ENCODE measurements at places on chromosomes 4 and X.
A peak's percentile ranks its signal among the peaks of the same experiment; 100 is the strongest.

- DNase-seq = no peak
Measured at GRCh38 chr4:155705664-155706063, 39.0 kb downstream of the GUCY1A1 start.

GRCh38 chr4:4408576-4409335 is 21.9 kb downstream of the NSG1 start:
- no peak for DNase-seq

DNA sequence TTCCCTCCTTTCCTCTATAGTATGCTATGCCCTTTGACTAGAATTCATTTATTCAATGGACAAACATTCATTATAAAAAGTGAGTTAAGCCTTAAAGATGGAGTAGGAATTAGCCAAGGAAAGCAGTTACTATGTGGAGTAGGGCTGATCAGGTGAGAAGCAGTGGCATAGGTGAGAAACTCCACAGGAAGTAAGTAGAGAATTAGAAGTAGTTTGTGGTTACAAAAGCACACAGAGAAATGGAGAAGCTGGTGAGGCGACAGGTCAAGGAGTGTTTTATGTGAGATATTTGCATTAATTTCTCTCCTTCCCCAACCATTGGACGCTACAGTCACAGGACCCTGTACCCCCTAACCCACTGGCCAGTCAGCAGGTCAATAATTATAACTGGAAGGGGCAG is 30.6 kb downstream of the SETD7 start:
- no peak for DNase-seq

DNA sequence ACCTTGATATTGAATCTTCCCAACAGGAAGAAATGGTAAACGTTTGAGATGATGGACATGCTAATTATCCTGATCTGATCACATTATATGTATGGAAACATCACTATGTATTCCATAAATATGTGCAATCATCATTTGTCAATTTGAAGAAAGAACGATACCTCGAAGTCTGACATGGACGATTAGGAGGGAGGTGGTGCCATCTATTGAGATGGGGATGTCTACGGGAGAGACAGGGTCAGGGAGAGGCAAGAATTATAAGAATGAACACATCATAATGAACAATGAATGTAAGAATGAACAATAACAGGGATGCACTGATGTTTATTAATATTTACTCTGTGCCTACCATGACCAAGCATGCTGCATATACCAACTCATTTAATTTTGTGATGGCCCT is 93.7 kb upstream of the SOD3 start:
- DNase-seq = no peak

DNA sequence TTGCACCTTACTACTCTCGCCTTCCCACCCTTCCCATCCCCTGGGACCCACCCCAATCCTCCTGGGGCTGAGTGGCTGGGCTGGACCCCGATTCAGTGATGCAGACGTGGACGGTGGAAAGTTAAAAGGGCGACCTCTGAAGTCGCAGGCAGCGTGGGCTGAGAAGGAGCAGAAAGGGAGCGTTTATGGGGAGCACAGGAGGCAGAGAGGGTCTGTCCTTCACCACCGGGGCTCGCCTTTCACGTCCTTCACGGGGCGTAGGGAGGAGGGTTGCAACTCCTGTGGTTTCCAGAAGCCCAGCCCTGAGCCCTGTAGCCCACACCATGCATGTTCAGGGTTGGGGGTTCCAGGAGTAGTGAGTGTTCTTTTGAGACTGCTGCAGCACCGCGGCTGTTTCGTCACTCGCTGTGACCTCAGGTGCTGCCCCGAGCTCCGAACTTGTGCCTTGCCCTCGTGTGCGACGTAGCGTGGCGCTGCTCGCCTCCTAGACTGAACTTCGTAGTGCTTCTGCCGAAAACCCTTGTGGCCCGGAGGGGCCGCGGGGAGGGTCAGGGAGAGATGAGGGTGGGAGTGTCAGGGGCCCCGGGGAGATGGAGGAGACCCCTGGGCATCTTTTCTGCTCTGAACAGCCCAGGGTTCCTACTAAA is 1.6 kb downstream of the NHS start:
- DNase-seq = no peak

GRCh38 chr4:124435274-124435950 is 277.1 kb downstream of the ANKRD50 start:
- no peak for DNase-seq

DNA sequence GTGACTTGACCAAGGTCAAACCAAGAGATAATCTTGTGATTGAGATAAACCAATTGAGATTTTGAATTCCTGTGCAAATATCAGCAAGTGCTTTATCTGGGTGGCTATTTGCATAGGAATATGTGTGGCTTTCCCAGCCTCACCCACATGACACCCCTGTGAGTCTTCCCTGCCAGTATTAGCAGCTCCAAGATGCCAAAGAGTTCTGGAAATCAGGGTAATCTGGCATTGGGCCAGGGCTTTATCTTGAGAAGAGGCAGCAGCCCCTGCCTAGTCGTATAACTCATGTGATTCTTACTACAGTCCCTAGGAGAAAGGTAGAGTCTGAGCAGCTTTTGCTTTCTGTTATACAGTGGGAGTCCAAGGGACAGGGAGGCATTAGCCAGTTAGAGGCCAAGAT is 87.7 kb downstream of the RLIM start:
- DNase-seq = no peak

GRCh38 chr4:170589597-170590191 is 499.9 kb upstream of the AADAT start:
- peak; percentile 1 for DNase-seq

DNA sequence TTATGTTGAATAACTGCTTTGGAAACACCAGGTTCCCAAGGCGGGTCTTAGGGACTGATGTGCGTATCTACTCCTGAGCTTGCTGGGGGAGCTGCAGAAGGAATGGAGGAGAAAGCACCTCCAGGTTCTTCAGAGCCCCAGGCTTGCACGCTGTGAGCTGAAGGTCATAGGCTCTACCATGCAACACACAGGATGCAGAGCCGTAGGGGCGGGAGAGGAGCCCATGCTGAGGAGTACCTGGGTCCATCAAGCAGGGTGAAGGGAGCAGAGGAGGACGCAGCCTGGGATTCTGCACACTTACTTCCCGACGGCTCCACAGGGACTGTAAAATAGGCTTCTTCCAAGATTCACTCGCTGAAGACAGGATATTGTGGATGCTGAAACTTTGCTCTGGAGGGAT is 426.5 kb upstream of the FRG1 start:
- no peak for DNase-seq

GRCh38 chr4:101418055-101418454 is 70.7 kb upstream of the PPP3CA start:
- peak; percentile 83 for DNase-seq

- DNase-seq = no peak
Measured at GRCh38 chr4:126071346-126072333, 756.9 kb downstream of the FAT4 start.

DNA sequence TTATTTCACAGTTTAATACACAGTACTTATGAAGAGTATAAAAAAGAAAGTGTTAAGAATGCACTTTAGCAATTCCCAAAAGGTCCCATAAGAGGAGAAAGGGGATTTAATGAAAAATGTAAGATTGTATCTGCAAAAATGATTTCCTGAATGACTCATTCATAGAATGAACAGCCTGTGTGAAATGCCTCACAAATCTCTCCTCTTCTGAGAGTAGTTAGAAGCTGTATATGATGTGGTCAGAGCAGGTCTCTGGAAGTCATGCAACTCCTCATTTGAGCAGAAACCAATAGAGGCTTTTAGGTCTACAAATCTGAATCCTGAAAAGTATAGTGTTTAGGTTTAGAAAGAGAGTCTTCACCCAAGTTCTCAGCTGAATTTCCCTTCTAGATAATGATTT is 381.3 kb upstream of the INTU start:
- peak; percentile 41 for DNase-seq

GRCh38 chr4:166065324-166065723 is 192.3 kb downstream of the TLL1 start:
- DNase-seq = no peak

GRCh38 chr4:32986236-32986635 is 2266.1 kb downstream of the PCDH7 start:
- no peak for DNase-seq

DNA sequence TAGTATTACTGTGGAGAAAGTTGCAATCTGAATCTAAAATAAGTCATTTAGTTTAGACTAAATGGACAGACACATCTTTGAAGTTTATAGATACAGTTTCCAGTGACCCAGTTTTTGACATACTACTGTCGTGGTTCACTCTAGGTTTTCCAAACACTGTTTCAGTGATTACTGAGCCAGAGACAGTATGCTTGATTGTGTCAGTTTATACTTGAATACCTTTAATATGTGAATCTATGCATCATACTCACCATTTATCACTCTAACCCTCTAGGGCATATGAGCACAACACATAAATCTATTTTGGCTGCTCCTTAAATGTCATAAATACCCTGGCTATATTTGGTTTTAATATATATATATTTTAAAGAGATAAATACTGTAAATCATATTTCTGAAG is 173.5 kb downstream of the GRID2 start:
- no peak for DNase-seq

GRCh38 chr4:83335701-83336100 is 1.1 kb upstream of the HPSE start:
- DNase-seq = no peak

GRCh38 chrX:276581-277201 is 4.5 kb upstream of the PLCXD1 start:
- no peak for DNase-seq

- no peak for DNase-seq
Measured at GRCh38 chr4:150130933-150131332, 52.7 kb downstream of the DCLK2 start.

DNA sequence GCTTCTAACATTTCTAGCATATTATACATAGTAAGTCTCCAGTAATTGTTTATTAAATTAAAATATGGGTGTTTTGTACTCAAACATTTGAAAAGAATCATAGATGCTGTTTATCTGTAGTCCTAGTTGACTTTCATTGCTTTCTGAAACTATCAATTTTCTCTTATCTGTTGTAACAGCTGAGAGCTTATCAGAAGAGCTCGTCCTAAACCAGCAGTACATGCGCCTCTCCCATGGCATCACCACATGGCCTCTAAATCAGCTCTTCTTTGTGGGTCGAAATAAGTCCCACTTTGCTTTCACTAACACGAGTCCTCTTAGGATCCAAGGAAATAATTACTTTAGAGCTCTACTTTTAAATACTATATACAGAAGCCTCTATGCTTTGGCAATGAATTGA is 55.1 kb downstream of the PPP3CA start:
- DNase-seq = no peak

GRCh38 chr4:110270492-110271197 is 72.2 kb upstream of the ELOVL6 start:
- DNase-seq = no peak

- DNase-seq = peak; percentile 67
Measured at GRCh38 chr4:56817840-56818491, 3.5 kb downstream of the SPINK2 start.

- peak; percentile 56 for DNase-seq
Measured at GRCh38 chr4:173333658-173334084, 487 bp downstream of the HMGB2 start.

- DNase-seq = no peak
Measured at GRCh38 chr4:88003261-88003660, 4.2 kb upstream of the PKD2 start.

- no peak for DNase-seq
Measured at GRCh38 chrX:33156152-33156726, 55.1 kb downstream of the DMD start.

DNA sequence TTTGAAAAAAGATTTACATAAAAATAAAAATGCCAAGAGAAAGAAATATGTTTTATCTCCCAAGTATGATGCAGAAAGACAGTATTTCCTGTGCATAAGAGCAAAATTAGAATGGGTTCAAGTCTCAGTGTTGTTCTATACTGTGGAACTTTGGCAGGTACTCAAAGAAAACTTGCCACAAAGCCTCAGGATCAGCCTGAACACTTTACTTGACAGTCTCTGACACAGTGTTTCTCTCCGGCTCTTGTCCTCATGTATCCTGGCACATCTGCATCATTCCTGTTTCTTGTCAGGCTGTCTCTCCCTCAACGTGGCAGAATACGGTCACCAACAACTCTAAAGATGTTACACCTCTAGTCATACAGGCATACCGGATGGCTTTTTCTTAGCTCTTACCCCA is 273.7 kb downstream of the ARHGAP24 start:
- no peak for DNase-seq

DNA sequence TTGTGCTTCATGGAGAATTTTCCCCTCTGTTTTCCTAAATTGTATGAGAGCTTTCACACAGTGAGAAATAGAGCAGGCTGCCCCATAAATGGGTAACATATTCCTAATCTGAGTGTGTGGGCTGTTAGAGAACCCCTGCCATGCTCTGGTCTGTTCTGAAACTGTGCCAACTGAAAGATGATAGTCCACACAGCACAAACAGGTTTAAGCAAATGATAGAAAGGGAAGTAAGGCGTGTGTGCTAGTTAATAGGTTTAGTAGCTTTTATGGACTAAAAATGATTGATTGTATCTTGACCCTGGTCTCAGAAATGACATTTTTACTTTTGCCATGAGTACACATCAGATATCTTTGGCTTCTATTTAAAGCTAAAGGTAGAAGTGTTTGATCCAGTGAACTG is 106.2 kb downstream of the PRRG1 start:
- no peak for DNase-seq

- DNase-seq = no peak
Measured at GRCh38 chr4:152579916-152580315, 44.0 kb upstream of the FBXW7 start.

GRCh38 chr4:48698029-48698971 is 81.8 kb downstream of the FRYL start:
- no peak for DNase-seq

- DNase-seq = no peak
Measured at GRCh38 chr4:123696687-123697086, 300.1 kb downstream of the SPRY1 start.

DNA sequence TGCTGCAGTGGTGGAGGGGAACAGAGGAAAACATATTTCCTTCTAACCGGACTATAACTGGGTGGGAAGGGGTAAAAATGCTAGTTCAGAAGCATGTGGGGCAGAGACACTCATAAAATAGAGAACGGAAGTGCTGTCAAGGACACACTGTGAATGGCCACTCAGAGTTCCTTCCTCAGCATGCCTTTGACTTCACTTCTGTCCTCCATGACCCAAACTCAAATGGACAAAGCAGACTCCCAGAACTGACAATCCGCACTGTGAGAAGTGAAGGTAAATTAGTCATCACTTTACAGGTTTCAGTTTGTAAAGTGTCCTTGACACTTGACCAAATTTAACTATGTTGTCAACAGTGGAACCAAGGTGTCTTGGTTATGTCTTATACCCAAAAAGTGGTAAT is 30.2 kb upstream of the ELF2 start:
- DNase-seq = no peak

DNA sequence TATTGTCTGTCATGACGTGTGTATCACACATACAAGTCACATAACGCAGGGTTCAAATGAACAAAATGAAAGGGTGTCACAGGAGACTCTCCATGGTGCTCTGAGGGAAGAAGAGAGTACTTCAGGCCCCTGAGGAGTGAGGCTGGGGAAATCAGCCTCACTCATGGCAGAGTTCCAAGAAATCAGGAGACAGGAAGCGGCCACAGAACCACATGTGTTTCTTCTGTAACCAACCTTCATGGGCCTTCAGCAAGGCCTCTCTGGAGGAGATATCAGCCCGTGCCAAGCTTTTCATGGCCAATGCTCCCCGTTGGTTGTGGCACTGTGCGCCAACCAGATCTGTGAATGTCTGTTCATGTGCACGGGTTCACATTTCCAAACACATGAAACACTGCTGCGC is 76.0 kb downstream of the NAT8L start:
- DNase-seq = peak; percentile 35

Data from activated CD4-positive, alpha-beta T cell treated with anti-CD3 and anti-CD28 coated beads, Interleukin-10, Interleukin-2, amounts not matched to agents 100 ng/mL and 50 ng/mL, durations not matched to agents 16 hours and 8 hours (primary cell).